ENCODE measurements at places on chromosomes 6 and 20.

GRCh38 chr6:26536571-26537159 lies 1.5 kb upstream of the HMGN4 start:
- peak; percentile 65 for DNase-seq

DNA sequence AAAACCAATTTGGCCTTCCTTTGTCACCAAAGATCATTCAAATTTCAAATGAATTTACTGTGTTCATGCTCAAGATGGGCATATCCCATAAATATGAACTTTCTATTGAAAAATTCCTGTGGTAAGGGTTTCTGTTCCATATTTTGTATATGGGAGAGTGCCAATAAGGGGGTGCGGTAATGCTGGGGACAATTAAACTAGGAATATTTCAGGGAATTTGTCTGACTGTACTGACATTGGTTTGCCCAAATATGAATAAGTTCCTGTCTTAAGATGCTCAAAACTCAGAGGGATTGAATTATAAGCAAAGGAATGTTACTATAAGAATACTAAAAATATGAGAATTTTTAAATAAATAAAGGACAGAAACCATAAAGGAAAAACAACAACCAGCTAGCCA lies 553.0 kb upstream of the MARCKS start:
- no peak for DNase-seq

DNA sequence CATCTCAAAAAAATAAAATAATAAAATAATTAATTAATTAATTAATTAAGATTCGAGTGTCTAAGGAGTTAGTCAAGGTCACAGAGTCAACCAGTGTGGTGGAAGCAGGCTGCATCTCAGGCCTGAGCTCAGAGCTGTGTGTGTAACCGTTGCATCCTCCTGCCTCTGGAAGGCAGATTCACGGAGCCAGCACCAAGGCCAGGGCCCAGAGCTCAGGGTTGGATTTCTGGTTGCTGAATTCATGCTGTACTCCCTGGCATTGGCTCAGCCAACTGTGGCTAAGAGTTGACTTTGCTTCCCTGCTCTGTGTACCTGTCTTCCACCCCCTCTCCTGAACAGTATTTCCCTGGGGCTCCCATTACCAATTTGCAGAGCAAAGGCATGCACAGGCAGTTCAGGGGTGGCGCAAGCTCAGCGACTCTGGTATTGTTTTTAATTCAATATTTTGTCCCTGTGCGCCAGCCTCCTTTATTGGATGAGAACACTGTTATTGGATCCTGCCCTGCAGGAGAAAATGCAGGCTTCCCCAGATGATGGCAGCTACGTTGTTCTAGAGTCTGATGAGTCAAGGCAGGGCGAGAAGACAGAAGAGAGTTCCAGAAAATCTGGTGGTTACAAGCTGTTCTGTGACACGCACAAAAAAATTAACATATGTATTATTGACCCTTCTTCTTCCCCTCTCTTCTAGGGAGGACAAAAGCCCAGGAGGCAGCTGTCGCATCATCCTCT lies 12.3 kb upstream of the CTNNBL1 start:
- DNase-seq: no peak

GRCh38 chr20:19631410-19631809 lies 126.6 kb upstream of the RIN2 start:
- peak; percentile 5 for DNase-seq

DNA sequence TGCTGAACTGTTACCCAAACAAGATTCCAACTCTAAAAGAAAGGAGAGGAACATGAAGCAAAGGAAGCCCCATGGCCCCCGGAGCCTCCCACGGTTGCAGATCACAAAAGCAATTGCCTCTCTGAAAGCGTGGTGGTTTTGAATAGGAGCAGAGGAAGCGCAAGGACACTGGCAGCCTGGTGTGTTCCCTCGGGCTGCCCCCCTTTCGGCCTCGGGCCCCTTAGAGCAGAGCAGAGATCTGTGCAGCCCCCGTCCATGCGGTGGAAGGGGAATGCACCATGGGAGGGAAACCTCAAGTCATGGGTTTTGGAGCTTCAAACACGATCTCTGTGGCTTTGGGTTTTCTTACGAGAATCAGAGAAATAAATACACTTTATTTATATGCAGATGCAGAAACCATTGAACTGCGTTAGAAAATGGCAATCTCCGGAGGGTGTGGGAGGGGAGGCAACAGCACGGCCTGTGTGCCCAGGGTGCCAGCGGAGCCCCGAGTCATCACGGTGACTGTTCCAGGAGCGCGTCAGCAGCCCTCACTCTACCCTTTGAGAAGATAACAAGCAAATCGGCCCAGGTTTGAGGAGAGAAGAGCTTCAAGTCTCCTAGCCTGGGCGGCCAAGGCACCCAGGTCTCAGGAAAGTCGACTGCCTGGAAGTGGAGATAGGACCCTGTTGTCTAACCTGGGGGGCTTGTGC lies 20.5 kb downstream of the FOXF2 start:
- no peak for DNase-seq

- no peak for DNase-seq
Measured at GRCh38 chr6:162882801-162883481, 155.2 kb downstream of the PACRG start.

GRCh38 chr20:36093025-36093803 lies 61.3 kb upstream of the EPB41L1 start:
- peak; percentile 19 for DNase-seq

DNA sequence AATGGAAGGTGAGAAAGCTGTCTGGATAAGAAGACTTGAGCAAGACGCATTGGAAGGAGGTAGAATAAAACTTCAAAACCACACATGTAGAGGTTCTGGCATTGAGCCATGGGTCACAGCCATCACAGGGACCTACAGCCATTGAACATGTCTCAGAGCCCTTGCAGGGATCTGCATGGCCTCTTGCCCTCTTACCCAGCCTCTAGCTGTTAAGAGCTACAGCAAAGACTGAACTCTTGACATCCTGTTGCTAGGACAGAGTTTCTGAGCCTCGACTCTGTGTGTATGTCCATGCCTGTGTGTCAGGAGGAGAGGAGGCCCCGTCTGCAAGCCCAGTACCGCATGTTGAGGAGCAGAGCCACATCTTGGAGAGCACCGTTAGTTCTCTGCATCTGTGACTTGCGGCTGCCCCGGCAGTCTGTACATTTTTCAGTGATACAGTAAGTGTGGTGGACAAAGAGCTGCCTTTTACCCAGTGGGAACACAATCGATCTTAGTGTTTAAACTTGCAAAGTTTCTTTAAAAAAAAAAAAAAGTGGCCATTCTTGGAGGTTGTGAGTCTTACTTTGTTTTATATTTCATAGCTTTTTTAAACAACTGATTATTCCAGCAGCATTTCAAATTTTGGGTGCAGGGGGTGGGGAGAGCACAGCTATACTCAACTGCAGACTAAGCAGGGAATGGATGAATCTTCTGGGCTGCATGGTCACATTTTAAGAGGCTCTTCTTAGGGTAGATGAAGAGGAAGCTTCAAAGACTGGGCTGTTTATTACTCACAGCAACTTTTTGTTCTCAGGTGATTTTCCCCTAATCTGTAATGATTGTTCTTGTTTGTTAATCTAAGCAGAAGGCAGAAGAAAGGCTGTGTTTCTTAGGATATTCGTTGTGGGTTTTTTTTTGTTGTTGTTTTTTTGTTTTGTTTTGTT lies 88.5 kb downstream of the TBC1D7 start:
- DNase-seq: no peak

DNA sequence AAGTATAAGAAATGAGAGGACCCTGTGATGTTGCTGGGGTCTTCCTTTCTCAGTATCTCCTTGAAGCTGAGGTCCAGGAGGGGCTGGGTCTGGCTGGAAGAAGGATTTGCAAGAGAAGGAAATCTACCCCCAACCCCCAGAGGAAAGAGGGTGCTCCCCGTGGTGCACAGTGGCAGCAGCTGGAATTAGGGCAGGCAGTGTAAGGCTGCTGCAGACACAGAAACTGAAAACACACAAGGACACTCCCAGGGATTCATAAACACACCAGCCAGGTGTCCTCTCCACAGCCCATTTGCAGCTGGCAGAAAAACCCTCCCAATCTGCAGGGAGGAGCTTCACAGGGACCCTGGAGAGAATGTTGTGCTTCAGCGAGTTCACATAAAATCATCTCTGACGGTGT lies 297.2 kb downstream of the CDH26 start:
- no peak for DNase-seq

GRCh38 chr20:45902199-45902701 lies 9.7 kb downstream of the PLTP start:
- DNase-seq: no peak

- DNase-seq: no peak
Measured at GRCh38 chr6:106670236-106670635, 40.9 kb downstream of the QRSL1 start.

DNA sequence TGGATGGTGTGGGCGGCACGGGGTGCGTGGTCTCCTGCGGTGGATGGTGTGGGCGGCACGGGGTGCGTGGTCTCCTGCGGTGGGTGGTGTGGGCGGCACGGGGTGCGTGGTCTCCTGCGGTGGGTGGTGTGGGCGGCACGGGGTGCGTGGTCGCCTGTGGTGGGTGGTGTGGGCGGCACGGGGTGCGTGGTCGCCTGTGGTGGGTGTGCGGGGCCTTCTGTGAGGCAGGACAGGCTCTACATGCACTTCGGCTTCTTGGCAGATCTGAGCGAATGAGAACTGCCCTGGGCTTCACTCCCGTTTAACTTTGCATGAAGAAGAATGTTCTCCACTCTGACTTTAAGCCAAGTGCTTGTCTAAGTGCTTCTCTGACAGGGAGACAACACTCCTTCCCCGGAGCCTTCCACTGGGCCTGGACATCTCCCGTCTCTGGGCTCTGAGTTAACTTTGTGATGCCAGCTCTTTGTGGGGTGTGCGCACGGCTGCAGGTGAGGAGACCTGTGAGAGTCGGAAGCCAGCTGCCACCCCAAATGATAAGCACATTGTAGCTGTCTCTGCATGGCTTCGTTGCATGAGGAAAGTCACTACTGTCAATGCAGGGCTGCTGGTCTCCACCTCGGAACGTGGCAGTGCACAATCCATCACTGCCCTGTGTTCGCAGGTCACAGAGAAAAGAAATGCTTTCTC lies 244.8 kb downstream of the DLL1 start:
- DNase-seq: no peak

GRCh38 chr20:12435268-12435667 lies 517.6 kb downstream of the BTBD3 start:
- DNase-seq: no peak

GRCh38 chr6:137264311-137265075 lies 45.3 kb upstream of the IFNGR1 start:
- no peak for DNase-seq

GRCh38 chr20:18024606-18025127 lies 33.0 kb downstream of the OVOL2 start:
- DNase-seq: no peak

- DNase-seq: peak; percentile 85
Measured at GRCh38 chr20:50635676-50636600, 55.4 kb downstream of the RIPOR3 start.

DNA sequence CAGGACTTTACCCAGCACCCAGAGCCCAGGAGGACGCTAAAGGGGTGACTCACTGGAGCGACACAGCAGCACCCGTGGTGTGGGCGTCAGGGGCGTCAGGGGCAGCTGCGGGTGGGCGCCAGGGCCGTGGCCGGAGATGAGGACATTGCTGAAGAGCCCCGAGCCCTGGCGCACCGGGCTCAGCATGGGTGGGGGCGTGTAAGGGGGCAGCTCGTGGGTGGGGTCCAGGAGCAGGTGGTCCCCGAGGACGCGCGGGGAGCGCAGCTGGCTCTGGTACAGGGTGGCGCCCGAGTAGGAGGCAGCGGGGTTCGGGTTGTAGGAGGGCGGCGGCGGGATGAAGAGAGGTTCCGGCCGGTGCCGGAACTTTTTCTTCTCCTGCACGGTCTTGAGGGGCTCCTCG lies 41.6 kb upstream of the MRPS10 start:
- DNase-seq: no peak
